ENCODE measurements at places on chromosomes 6 and 20. TPM values are rescaled to one million over a fixed set of nuclear protein-coding genes. Genes with fewer than 3 reads are reported as not detected.

The TRIM31 gene
- total RNA-seq = not detected

- H3K4me3 ChIP-seq = no peak overlapping the region
- no peaks in the 10 kb centered on the region for H3K4me1 ChIP-seq
- no peaks in the 10 kb centered on the region for H3K36me3 ChIP-seq
- H3K27ac ChIP-seq = no peak overlapping the region
- H3K27me3 ChIP-seq = no peaks in the 10 kb centered on the region
- no peak for DNase-seq
These were observed 25.6 kb downstream of the INSM1 start for GRCh38 chr20:20393207-20394120.

The B3GALT4 gene
- 7.5 TPM for total RNA-seq

The BEND6 gene
- 7.8 TPM for total RNA-seq

The PERP gene
- total RNA-seq = 27.8 TPM

- H3K27ac ChIP-seq = no peak overlapping the region
- no peaks in the 10 kb centered on the region for H3K27me3 ChIP-seq
- no peaks in the 10 kb centered on the region for H3K36me3 ChIP-seq
- no peak for DNase-seq
- no peaks in the 10 kb centered on the region for H3K4me1 ChIP-seq
These were observed 49.9 kb upstream of the PBOV1 start for GRCh38 chr6:138267971-138268895.

The NRSN1 gene
- total RNA-seq = not detected

The MMS22L gene
- total RNA-seq = 7.7 TPM
